Stimulated activated CD4-positive, alpha-beta T cell treated with anti-CD3 and anti-CD28 coated beads, Interleukin-4, amount 100 ng/mL, for 4 hours (primary cell): ENCODE measurements at places on chromosomes 2 and 18.

- no peak for DNase-seq
Measured at GRCh38 chr2:42768706-42769256, 4.8 kb upstream of the OXER1 start.

DNA sequence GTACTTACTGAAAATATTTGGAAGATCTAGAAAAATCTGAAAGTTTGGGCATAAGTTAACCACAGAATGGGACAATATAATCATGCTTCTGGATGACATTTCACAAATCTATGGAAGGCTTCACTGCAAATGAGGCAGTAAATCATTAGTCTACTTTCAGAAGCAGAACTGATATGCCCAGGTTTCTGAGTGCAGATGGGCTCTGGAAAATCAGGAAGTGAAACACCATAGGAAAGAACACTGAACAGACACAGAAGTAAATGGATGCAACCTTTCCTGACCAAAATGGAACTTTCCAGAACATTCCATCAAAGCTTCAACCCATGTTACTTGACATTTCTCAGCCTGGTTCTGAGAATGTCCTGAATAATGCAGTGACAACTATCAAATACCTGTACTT lies 55.1 kb downstream of the KCNG3 start:
- DNase-seq: no peak

DNA sequence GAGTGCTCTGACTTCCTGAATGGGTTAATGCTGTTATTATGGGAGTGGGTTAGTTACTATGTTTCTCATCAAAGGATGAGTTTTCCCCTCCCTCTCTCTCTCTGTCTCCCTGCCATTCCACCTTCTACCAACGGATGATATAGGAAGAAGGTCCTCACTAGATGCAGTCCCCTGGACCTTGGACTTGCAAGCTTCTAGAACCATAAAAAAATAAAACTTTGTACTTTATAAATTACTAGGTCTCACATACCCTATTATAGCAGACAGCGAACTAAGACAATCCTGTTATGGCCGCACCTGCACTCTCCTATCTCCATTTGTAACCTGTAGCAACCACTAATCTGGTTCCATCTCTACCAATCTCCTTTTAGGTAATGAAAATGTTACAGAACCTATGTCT lies 564.9 kb downstream of the CNTNAP5 start:
- no peak for DNase-seq

- no peak for DNase-seq
Measured at GRCh38 chr2:241153616-241154015, 3.3 kb downstream of the PPP1R7 start.

DNA sequence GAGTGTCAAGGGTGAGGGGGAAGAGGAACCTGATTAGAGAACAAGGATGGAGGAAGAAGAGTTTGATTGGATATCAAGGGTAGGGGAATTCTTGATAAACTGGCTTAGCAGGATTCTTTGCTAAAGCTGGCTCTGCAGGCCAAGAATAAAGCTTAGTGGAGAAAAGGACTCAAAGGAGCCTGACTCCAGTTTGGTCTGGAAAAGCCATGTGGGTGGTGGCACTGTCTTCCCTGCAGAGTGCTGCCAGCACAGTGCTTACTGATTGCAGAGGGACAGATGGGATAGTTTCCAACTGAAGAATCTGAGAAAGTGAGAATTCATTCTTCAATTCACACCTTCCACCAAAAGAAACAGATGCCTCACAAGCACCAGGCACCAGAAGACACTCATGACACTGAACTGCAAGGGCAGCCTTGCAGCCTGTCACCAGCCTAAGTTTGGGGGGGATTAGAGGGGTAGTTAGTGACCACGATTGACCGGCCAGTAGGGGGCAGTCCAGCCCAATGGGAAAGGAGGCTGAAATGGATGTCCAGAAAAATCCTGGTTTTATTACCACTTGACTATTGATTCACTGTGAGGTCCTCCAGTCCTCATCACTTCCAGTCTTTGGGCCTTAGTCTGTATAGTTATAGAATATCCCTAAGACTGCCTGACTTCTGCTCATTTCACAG lies 334.5 kb downstream of the SMAD2 start:
- no peak for DNase-seq

DNA sequence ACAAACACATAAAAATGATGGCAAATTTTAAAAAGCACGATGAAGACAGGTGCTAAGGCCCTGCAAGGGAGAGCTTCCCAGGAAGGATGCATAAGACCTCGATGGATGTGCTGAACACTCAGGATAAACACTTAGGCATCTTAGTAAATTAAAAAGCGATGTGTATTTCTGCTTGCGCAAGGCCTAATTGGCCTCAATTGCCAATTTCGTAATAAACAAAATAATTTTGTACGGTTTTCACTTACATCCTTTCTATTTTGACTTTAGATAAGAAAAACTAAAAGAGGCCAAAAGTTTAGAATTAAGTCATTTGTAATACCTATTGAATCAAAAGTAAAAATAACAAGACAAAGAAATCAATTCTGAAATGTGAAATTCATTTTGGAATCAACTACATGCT lies 189.1 kb downstream of the TCF4 start:
- no peak for DNase-seq

GRCh38 chr2:69013142-69013839 lies at the start of gene ANTXR1:
Gene ANTXR1, plus strand, starts transcription at chr2:69013179. Its CDS starts 321 bp downstream, at chr2:69013500.
- DNase-seq: no peak

- DNase-seq: no peak
Measured at GRCh38 chr2:68371581-68371980, 6.5 kb downstream of the PLEK start.

- DNase-seq: no peak
Measured at GRCh38 chr2:72062336-72062735, 85.3 kb downstream of the CYP26B1 start.

DNA sequence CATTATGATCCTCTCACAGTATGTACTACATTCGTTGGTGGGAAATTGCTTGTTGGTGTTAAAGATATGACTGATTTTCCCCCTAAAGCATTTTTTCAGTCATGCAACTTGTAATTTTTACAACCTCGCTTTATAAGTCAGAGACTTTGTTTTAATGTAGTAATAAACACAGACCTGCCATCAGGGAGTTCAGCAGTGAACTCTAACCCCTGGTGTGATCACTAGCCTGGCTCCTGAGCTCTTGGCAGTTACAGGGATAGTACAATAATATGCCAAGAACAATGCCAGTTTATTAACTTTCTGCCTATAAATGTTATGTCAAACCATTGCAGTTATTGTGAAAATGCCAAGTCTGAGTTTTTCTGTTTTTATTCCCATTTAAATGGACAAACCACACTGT lies 93.8 kb downstream of the EDAR start:
- no peak for DNase-seq

- peak; percentile 15 for DNase-seq
Measured at GRCh38 chr2:10382354-10383061, 65.6 kb downstream of the ODC1 start.

GRCh38 chr2:85741833-85742455 lies 11.8 kb upstream of the ATOH8 start:
- DNase-seq: no peak

DNA sequence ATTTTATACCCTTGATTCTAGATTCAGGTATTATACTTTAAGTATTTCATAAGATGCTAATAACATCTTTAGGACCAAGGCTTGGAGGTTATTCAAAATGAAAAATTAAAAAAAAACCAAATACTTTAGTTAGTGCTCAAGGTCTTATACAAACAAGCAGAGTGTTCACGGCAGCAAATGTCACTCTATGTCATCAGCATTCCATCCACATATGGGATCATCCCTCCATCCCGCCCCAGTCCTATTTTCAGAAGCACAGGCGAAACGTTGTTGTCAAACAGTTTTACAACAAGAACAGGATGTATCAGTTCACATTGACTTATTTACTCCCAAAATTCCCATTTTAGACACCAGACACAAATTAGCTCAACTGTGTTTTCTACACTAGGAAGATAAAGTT lies 83.7 kb downstream of the DSEL start:
- no peak for DNase-seq

GRCh38 chr2:43537137-43537536 lies 58.7 kb downstream of the THADA start:
- no peak for DNase-seq
